ENCODE measurements at places on chromosomes 11 and 22.

GRCh38 chr22:37409459-37410050, 17.7 kb downstream of the ELFN2 start:
- no peak for DNase-seq

DNA sequence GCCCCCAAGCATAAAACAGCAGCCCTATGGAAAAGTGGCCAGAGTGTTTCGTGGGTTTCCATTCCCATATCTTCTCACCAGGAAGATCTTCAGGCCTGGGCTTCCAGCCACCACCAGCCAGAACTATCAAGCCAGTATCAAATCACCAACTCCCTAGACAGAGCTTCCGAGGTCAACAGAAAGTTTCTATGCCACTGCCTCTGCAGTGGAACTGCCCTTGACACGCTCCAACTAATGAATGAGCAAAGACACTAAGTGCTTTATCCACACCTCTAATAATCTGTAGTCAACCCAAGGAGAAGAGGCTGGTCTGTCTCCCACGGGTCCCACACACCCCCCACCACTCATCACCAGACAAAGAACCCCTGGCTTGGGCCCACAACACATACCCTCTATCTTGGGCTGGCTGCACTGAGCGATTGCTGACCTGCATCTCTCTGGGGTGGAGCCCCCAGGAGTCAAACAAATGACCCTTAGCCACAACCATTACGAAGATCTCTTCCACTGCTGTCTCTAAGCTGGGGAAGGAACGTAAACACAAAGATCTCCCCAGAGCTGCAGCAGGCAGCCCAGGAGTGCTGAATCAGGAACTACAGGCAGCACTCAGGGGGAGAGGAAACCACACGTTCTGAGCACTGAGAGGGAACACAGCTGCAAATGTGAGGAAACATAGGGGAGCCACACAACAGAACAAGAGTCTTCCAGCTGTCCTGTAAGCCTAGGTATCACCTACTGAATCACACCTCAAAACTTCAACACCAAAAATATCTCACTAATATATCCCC, 9.7 kb downstream of the OR5AN1 start:
- no peak for DNase-seq

GRCh38 chr22:40651057-40651456, 14.5 kb upstream of the MRTFA start:
- DNase-seq, result no peak

DNA sequence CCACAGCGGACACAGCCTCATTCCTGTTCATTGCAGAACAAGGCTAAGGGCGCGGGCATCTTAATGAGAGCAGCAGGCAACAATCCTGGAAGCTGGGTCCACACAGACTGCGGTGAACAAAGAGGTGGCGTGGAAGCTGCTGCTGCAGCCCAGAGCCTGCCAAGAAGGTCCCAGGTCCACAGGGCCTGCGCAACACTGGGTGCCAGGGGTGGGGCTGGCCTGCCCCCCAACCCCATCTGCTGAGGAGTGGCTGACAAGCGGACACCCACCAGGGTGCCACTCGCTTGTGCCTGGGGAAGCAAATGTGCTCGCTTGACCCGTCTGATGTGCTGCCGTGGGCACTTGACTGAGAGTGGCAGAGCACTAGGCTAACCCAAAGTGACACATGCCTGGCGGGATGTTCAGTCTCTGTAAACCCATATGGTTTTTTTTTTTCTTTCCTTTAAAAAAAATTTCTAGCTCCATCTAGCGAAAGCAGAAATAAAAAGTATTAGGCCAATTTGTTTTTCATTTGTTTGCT, 83.2 kb upstream of the PITPNB start:
- peak; percentile 31 for DNase-seq

DNA sequence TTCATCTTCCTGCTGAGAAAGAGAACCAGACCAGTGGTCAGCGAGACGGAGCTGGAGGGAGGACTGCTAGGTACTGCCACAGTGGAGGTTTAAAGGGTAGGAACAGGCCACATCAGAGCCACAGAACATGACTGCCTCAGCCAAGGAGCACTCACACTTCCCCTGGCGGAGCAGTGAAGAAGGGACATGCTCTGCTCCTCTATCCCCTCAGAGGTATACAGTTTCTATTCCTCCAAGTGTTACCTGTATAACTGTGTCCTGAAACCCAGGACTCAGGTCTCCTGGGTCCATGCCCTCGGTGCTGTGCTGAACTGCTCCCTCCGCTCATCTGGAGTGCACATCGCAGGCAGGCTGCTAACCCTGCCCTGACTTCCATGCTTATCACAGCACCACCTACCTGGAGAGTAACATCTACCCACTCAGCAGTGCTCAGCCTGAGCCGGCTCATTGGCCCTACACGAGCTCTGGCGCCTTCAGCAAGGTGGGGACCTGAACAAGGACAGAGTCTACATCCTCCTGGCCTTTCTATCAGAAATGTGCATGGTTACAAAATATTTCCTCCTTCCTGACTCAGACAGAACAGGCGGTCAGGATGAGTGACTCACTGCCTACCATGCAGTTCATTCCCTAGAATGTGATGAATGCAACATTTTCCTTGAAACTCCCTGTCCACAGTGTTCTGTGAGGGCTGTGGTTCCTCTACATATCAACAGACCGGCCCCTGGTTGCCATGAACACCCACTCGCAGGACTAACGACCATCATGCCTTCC, 52.9 kb downstream of the C11orf58 start:
- DNase-seq, result peak; percentile 96

GRCh38 chr11:68682531-68682961, 1.8 kb upstream of the GAL start:
- no peak for DNase-seq

GRCh38 chr11:77082838-77083565, 16.2 kb downstream of the CAPN5 start:
- peak; percentile 79 for DNase-seq

DNA sequence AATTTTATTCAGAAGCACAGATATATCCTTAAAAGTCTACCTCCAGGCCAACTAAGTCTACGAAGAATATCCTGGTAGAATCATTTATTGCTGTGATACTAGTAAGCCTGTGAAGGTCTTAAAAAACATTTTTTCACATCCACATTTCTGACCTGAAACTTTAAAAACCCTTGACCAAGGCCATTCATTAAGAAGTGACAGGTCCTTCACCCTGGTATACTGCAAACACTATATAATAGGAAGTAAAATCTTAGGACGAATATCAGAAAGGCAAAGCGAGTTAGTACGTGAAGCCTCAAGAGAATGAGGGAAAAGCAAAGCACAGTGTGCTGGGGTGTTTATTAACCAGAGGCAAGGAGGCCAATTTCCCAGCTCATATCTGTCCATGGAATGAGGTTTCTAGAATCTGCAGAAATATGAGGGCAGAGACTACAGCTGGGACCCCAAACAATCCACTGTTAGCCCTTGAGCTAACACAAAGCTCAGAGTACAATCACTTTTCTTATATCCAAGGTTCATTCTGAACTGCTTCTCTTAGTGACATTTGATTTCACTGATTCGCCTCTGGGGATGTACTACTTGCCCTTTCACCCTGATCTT, 71.0 kb downstream of the AMBRA1 start:
- DNase-seq, result no peak
